Fibroblast of skin of abdomen (primary cell): ENCODE measurements at places on chromosomes 7 and 10.

GRCh38 chr7:156889089-156889488 is 3.9 kb downstream of the LMBR1 start:
- DNase-seq, result peak; percentile 16

GRCh38 chr10:71834343-71834674 is 16.7 kb downstream of the PSAP start:
- no peak for DNase-seq

DNA sequence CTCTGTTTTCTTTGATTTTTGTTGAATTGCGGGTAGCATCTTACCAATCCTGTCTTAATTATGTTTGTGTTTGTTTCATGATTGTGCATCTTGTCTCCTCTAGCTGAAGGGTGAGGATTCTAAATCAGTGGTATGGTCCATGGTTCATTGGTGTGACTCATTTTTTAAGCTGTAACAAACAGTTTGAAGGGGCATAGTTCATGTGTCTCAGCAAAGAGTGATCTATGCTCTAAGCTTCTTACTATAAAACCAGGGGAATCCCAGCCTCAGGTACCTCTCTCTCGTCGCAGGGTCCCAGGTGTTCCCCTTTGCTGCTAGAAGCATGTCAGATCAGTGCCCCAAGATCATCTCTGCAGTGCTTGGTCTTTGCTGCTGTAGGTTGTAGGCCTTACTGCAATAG is 100.1 kb downstream of the OTUD1 start:
- no peak for DNase-seq

DNA sequence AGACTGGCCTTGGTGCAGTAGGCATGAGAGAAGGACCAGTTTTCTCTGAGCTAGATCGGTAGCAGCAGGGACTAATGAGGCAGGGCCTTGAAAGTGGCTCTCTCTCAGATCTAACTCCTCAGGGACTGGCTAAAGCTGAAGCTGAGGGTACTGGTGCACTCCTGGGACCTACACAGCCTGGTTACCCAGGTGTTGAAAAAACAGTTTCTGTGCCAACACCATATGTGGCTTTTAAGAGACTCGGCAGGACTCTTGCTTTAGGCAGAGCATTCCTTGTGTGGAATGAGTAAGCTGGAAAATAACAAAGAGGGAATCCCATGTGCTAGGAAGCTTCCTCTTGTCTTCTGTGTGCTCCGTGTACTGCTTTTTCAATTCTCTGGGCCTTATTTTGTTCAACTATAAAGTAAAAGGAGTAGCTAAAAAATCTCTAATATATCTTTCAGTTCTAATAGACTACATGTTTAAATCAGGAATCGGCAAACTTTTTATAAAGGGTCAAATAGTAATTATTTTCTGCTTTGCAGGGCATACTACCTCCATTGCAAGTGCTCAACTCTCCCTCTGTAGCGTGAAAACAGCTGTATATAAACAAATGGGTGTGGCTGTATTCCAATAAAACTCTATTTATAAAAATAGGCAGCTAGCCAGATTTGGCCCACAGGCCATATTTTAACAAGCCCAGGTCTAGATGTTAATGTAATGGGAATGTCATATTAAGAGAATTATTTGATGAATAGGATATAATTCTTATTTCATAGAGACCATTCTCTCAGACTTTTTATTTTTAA is 186.1 kb upstream of the KAT6B start:
- DNase-seq, result peak; percentile 22

DNA sequence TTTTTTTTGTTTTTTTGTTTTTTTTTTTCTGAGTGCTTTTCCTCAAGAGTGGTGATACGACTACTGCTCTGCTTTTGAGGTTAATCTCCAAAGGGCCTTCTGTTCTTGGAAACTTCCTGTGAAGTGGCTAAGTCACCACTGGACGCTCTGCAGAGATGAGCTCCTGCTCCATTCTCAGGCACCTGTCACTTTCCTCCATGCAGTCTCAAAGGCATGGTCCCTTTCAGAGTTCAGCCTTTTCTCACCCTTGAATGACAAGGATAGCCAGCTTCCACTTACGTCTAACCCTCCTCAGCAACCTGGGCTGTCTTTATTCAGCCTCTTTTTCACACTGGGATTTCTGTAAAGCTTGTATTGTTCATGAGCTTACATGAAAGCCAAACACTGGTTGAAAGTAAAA is 65.8 kb downstream of the BMPER start:
- no peak for DNase-seq

- DNase-seq, result peak; percentile 90
Observed at GRCh38 chr7:124462249-124462648, 303.3 kb downstream of the GPR37 start.

GRCh38 chr7:97851683-97852082 is 20.5 kb downstream of the ASNS start:
- DNase-seq, result no peak

GRCh38 chr10:83769281-83769820 is 370.0 kb upstream of the GHITM start:
- no peak for DNase-seq

GRCh38 chr7:147524726-147525250 is 1065.8 kb upstream of the C7orf33 start:
- no peak for DNase-seq

- peak; percentile 18 for DNase-seq
Observed at GRCh38 chr10:52778511-52779392, 6.2 kb upstream of the MBL2 start.

GRCh38 chr10:24467605-24468004 is 256.1 kb downstream of the ARHGAP21 start:
- no peak for DNase-seq

- DNase-seq, result no peak
Observed at GRCh38 chr10:121322776-121323175, 275.5 kb downstream of the FGFR2 start.

GRCh38 chr7:98907570-98907969 is 29.2 kb downstream of the TRRAP start:
- DNase-seq, result no peak

DNA sequence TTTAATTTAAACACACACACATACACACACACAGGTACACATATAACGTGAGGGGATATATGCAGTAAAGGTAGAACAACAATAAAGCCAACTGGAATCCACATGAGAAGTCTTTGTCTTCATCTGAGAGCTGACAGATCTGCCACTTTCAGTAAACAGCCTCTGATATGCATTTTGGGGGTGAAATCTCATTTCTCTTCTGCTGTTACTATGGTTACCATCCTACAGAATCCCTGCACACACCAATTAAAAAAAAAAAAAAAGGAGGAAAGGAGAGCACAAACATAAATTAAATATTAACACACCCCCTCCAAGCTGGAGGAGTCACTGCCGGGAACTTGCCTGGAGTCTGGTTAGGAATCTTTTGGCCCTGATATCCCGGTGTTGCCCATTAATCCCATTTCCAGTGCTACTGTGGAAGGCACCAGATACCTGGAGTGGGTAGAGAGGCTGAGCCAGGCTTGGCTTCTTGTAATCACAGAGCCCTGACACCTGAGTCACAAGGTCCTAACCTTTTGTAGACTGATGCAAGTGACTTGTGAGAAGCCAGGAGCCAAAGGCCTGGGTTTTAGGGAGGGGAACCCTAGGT is 169.1 kb downstream of the LHFPL3 start:
- DNase-seq, result no peak

DNA sequence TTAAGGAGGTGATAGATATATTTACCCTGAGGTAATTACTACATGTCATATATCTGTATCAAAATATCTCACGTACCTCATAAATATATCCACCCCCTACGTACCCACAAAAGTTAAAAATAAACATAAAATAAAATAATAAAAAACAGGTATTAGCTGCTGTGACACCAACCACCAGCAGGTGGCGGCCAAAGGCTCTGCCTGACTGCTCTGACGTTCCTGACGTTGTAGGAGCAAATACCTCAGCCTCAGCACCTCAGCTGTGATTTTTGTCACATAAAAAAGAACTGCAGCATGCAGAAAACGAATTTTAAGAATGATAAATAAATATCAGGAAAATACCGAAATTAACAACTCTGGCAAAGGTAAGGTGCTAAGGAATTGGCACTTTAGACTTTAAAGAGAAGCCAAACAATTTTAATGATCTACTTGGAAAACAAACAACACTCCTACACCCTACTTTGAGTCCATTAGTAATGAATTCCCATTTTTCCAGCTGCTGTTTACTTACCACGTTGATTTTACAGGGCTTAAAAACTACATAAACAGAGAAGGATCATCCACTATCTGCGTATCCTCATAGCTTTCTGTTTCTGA is 125.4 kb upstream of the TARP start:
- peak; percentile 48 for DNase-seq

DNA sequence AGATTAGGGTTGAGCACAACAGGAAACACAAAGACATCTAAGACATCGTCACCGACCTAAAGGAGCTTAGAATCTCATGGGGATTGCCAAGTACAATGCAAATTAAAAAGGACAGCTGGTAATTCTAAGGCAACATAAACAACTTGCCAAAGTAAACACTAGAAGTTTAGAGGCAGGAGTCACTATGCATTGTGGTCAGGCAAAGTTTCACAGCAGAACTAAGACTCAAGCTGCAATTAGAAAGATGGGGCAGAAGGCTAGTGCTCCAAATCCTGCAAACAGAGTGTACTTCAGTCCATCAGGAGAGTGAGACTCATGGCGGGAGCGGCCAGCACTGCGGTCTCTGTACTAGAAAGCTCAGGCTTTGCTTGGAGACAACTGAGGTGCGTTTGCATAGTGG is 52.7 kb downstream of the HIPK2 start:
- DNase-seq, result peak; percentile 49

GRCh38 chr10:129898706-129899268 is 65.3 kb downstream of the EBF3 start:
- DNase-seq, result no peak

- peak; percentile 25 for DNase-seq
Observed at GRCh38 chr10:87771871-87772500, 46.0 kb downstream of the ATAD1 start.

DNA sequence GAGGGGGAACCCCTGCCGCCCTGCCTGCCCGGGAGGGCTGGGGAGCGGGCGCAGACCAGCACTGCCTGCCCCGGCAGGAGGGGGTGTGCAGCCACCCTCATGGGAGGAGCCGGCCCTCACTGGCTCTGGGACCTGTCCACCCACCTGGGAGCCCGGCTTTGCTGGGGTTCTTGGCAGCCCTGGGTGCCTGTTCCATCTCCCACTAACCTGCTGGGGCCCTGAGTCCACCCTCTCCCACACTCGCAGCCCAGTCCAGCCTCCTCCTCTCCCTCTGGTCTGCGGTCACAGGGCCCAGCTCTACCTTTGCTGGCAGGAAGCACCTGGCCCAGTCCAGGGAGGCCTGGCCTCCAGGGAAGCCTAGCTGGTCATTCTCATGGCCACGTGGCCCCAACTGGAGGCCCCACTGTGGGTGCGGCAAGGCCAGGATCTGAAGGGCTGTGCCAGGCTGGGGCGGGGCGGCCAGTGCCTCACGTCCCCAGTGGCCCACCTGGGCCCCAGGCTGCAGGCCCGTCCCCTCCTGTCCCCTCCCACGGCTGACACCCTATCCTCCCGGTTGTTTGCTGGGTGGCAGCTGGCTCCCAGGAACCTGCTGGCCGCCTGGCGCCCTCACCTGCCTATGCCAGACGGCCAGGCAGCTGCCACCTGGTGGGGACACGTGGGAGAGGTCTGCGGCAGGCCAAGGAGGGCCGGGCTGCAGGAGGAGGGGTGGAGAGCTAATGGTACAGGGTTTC is at the start of gene TMEM184A:
TMEM184A (minus strand) TSS at position 393 of the 731 bp plus-strand sequence. CDS start 721 bp downstream, outside the sequence.
- DNase-seq, result no peak

GRCh38 chr10:110462166-110463095 is 35.3 kb upstream of the DUSP5 start:
- DNase-seq, result no peak

GRCh38 chr10:88379575-88379974 is 203.5 kb downstream of the RNLS start:
- peak; percentile 82 for DNase-seq

DNA sequence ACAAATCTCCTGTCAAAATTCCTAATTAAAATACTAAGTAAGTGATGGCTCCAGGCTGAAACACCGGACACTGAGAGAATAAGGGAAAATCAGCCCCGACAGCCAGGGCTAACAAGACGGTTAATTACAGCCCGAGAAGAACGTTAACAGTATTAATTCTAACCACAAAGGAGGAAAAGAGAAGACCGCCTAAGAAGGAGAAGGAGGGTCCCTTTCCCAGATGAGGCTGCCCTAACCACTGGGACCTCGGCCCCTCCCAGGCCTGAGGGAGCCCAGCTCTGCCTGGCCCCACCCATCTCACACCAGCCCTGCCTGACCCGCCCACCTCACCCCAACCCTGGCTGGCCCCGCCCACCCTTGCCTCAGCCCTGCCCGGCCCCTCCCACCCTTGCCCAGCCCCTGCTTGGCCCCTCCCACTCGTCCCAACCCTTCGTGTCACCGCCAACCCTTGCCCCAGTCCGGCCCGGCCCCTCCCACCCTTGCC is 51.3 kb downstream of the PWWP2B start:
- no peak for DNase-seq

- no peak for DNase-seq
Observed at GRCh38 chr10:81218307-81218706, 656.7 kb upstream of the NRG3 start.

DNA sequence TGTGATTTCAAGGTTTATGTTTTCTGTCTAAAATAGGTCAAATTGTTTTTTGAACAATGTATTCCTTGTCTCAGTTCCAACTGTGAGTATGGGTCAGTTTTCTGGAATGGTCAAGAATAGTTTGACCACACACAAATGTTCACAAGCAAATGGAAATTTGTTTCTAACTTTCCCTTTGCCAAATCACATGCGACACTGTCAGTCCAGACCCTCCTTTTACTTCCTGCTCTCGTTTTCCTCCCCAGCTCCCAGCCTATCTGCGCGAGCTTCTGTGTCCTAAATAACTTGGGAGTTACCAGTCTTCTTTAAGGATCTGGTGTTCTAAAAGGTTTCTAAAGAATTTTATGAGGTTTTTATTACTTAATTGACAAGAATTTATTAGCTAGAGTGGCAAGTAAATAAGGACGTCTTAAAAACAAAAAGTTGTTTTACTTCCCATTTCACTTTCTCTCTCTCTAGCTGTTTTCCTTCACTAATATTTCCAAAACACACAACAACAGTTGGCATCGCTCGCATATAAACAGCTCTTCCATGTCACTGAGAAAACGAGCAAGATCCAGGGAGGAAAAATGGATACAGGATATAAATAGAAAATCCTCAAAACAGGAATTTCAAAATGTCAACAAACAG is 266.1 kb upstream of the KLF6 start:
- DNase-seq, result no peak

GRCh38 chr7:22786290-22786932 is 36.2 kb downstream of the TOMM7 start:
- DNase-seq, result no peak

GRCh38 chr7:30029696-30030095 is 1.5 kb downstream of the PLEKHA8 start:
- no peak for DNase-seq

DNA sequence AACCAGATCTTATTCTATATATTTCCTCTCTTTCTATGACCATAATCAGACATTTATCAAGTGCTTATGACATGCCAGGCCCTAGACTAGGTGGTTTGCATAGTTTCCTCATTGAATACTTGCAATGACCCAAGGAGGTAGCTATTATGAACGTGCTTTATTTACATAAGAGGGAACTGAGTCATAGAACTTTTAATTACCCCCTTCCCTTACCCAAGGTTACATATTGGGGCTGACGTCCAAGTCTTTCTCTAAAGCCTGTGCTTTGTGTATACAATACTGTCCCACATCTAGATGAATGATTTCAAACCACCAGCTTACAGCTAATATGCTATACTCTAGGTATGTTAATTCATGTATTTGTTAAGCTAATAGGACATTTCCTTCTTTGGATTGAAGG is 91.9 kb upstream of the NPY start:
- DNase-seq, result peak; percentile 70

GRCh38 chr10:46017733-46018132 is 12.7 kb downstream of the NCOA4 start:
- no peak for DNase-seq

- no peak for DNase-seq
Observed at GRCh38 chr10:126919426-126919825, 14.2 kb downstream of the DOCK1 start.

GRCh38 chr7:29113384-29114102 is 32.8 kb downstream of the CPVL start:
- DNase-seq, result peak; percentile 18
